ENCODE measurements at places on chromosomes 7 and 10. TPM values are rescaled to one million over a fixed set of nuclear protein-coding genes. Genes with fewer than 3 reads are reported as not detected.

NHLRC2 gene
- 25.9 TPM for total RNA-seq

SPDYE3 gene
- not detected for total RNA-seq

DNA sequence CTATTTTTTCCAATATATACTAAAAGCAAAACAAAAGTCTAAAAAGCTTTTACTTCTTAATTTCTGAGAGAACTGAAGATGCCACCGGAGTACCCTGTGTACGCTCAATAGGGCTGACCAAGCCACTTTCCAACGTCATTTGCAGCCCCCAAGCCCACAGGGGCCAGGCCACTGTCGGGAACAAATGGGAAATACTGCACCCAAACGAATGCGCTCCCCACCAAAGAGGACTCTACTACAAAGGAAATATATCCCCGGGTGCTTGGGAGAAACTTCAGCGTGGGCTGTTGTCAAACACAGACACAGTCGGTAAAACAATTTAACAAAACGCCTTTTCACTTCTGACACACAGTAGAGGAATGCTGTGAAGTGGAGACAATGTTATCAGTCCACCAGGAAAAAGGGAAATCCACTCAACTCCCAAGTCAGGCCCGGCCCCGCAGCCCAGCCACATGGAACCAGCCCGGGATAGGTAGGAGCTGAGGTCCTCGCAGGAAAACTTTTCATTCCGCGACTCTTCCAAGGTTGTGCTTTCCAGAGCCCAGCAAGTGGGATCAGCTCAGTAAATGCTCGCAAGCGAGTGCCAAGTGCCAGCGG lies 1.4 kb downstream of the PARD3 start:
- no peak for DNase-seq

DNA sequence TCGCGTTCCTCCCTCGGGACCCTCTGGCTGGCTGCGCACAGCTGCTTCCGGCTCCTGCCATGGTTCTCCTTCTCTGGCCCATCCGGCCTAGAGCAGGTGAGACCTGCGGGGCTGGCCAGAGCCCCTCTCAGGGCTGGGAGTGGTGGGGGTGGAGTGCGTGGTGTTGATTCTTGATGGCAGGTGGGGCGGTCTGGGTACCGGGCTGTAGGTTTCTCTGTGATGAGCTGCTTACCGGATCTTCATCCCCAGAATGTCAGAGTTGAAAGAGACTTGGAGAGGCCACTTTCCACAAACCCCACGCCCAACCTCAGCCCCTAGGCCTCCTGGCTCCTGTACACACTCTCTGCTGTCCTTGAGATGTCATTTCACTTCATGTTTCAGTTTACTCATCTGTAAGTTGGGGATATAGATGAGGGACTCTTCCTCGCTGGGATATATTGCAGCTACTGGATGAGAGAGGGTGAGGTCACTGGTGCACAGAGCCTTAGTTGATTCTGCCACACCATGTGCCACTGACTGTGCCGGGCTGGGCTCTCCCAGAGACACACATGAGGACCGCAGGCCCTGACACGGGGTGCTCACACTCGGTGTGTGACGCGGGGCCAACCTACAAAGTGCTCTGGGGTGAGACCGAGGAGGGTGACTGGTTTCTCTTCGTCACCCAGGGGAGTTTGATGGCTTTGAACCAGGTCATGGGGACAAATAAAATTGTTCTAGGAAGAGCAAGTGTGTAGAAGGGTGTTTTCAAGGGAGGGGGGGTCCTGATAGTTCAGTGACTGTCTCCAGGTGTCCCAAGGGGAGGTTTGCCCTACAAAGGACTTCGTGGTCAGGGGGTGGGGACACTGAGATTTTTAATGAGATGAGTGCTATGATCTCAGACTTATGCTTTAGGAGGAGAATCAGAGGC lies 29.5 kb downstream of the ZNF775 start:
- no peak for DNase-seq

DNA sequence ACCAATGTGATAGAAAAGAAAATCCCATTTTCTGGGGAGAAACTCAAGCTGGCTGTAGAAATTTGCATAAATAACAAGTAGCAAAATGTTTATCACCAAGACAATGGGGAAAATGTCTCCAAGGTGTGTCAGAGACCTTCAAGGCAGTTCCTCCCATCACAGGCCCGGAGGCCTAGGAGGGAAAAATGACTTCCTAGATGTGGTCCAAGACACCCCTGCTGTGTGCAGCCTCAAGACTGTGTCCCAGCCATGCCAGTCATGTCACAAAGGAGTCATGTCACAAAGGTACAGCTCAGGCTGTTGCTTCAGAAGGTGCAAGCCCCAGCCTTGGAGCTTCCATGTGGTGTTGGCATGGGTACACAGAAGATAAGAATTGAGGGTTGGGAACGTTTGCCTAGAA lies 33.7 kb upstream of the THSD7A start:
- no peak for DNase-seq

DNA sequence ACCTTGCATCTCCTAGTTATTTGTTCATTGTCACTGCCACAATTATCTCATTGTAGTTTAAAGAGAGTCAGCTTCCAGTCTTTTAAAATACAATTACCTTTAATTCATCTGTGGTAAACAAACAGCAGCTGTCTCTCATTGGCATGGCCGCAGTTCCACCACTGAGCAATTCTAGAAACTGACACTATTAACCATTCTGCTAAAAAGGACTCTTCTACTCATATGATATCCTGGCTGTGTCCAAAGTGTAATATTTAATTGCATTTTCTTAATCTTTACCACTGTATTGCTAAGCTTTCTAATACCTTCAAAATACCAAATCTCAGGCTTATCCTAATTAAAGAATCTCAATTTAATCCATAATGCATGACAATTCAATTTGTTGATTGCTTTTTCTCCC lies 639.0 kb downstream of the AUTS2 start:
- DNase-seq, result no peak
